ENCODE measurements at places on chromosomes 3 and 15. TPM values are rescaled to one million over a fixed set of nuclear protein-coding genes. Genes with fewer than 3 reads are reported as not detected.

The WHAMM gene
- 30.8 TPM for total RNA-seq

The GOLGA8M gene
- total RNA-seq: 3.2 TPM

The CD80 gene
- total RNA-seq: not detected

DNA sequence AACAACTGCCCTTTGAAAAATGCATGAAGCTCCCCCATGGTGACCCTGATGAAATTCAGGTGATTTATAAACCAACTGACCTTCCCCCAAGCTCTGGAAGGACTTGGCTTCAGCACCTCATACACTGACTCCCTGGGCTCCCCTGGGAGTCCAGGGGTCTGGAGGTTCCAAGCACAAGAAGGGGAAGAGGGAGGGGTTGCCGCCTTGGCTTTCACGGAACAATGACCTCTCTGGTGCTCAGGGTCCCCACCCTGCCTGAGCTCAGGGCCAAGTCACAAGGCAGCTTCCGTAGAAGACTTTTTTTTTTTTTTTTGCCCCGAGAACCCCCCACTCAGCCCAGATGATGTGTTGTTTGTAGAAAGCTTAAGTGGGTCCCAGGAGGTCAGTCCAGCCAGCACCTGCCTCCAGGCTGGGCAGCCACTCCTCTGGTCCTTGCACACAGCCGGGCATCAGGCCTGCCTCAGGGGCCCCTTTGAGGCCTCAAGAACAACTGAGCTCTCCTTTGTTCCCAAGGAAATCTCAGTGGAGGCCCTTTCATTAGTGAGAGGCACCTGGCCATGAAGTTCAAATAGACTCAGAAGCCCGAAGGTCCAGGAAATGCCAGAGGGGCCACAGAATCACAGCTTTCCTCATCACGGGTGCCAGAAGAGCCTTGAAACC, 14.0 kb upstream of the ALAS1 start:
- DNase-seq: no peak
- H3K27me3 ChIP-seq: no peaks in the 10 kb centered on the region
- no peaks in the 10 kb centered on the region for H3K36me3 ChIP-seq
- no peak overlapping the region for H3K4me3 ChIP-seq
- H3K4me1 ChIP-seq: peaks cover 10% of the 10 kb centered on the region

GRCh38 chr15:33757516-33758232, 210.6 kb upstream of the CHRM5 start:
- H3K36me3 ChIP-seq: no peaks in the 10 kb centered on the region
- DNase-seq: no peak

Measured in naive thymus-derived CD4-positive, alpha-beta T cell (primary cell).